Endodermal cell (in vitro differentiated cells): ENCODE measurements at places on chromosomes 4 and X. TPM values are rescaled to one million over a fixed set of nuclear protein-coding genes. Genes with fewer than 3 reads are reported as not detected.

The NDUFC1 gene
- 53.6 to 77.8 TPM (median 64.5 TPM) in 3 replicates for total RNA-seq

The XPNPEP2 gene
- 0.20 TPM in 1 of 2 replicates, not detected in the other for total RNA-seq

The NUDT6 gene
- 3.4 to 11.6 TPM (median 10.3 TPM) in 3 replicates for total RNA-seq

The CLDN24 gene
- not detected in 3 replicates for total RNA-seq

The CXCL13 gene
- not detected in 2 replicates for total RNA-seq

The MAGEA10 gene
- total RNA-seq: not detected in 2 replicates

The TECRL gene
- not detected in 3 replicates for total RNA-seq

GRCh38 chr4:8238515-8239053, 31.0 kb upstream of the HTRA3 start:
- peak; percentile 87 for DNase-seq
- no peak overlapping the region for H3K4me3 ChIP-seq
- no peaks in the 10 kb centered on the region for H3K27me3 ChIP-seq
- H3K4me1 ChIP-seq: peaks cover 6% of the 10 kb centered on the region

- no peaks in the 10 kb centered on the region for H3K4me1 ChIP-seq
- no peaks in the 10 kb centered on the region for H3K36me3 ChIP-seq
- no peak for DNase-seq
- H3K27ac ChIP-seq: no peak overlapping the region
Observed at GRCh38 chrX:129714581-129714980, 24.2 kb upstream of the XPNPEP2 start.

DNA sequence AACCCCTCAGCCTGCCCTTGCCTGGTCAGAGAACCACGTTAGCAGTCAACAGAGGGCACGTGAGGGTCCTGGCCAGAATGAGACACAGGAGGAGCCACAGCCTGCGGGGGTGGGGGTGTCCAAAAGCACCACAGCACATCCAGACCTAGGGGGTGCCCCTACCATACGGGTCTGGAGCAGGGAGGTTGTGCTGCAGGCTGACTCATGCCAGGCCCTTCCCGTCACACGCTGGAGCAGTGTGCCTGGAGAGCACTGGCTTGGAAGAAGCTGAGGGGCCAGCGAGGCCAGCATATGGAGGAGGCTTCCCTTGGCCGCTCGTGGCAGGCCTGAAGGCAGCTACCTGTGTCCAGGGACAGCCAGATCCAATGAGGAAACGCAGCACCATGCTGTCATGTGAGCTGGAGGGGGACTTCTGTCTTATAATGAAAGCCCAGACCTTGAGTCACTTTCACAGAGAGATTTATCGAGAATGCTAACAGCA, 1.5 kb upstream of the IRAK1 start:
- no peak overlapping the region for H3K4me3 ChIP-seq
- no peaks in the 10 kb centered on the region for H3K27me3 ChIP-seq
- H3K27ac ChIP-seq: no peak overlapping the region

- no peak overlapping the region for H3K27ac ChIP-seq
- no peak overlapping the region for H3K4me3 ChIP-seq
- H3K27me3 ChIP-seq: no peaks in the 10 kb centered on the region
- DNase-seq: no peak
Observed at GRCh38 chr4:73609706-73610105, 10.5 kb downstream of the RASSF6 start.

- H3K27me3 ChIP-seq: no peaks in the 10 kb centered on the region
- no peak for DNase-seq
- H3K27ac ChIP-seq: no peak overlapping the region
- no peaks in the 10 kb centered on the region for H3K4me1 ChIP-seq
- no peaks in the 10 kb centered on the region for H3K36me3 ChIP-seq
- no peak overlapping the region for H3K4me3 ChIP-seq
Observed at GRCh38 chr4:119070301-119070700, 65.3 kb upstream of the MYOZ2 start.

DNA sequence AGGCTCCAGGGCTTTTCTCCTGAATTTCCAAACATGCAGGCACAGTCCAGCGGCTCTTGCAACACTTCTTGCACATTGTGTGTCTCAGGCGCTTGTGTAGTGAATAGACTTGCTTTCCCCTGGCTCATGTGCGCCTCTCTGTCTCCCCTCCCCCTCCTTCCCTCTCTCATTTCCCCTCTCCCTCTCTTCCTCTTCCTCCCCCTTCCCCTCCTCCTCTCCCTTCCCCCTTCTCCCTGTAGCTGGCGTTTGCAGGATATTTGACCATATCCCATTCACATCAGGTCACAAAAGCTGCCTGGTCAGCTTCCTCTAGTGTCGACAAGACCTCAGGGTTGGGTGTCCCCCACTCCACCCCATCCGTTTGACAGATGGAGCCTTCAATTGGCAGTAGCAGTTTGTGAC, 2.4 kb downstream of the CHST7 start:
- H3K27ac ChIP-seq: no peak overlapping the region
- DNase-seq: no peak
- peaks cover 9% of the 10 kb centered on the region for H3K27me3 ChIP-seq
- no peaks in the 10 kb centered on the region for H3K36me3 ChIP-seq

DNA sequence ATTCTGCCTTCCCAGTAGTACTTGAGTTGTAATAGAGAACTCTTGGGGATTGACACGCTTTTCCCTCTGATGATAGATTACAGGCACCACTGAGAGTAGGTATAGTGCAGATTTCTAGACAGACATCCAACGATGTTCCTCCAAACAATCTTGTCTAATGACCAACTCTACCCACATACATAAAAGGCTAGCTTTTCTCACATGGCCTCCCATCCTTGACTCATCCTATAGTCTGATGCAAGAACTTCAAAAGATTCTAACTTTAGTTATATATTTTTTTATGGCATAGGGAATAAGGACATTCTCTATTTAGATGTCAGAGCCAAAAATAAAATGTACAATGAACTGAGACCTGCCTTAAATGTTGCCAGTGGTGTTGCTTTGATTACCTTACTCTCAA, 60.9 kb downstream of the GLRA2 start:
- no peaks in the 10 kb centered on the region for H3K36me3 ChIP-seq
- no peaks in the 10 kb centered on the region for H3K27me3 ChIP-seq
- H3K27ac ChIP-seq: no peak overlapping the region

GRCh38 chr4:130576218-130576617, 1480.3 kb downstream of the C4orf33 start:
- H3K27ac ChIP-seq: peak overlapping the region; percentile 62
- peaks cover 4% of the 10 kb centered on the region for H3K36me3 ChIP-seq
- H3K4me1 ChIP-seq: peaks cover 20% of the 10 kb centered on the region
- H3K4me3 ChIP-seq: no peak overlapping the region
- no peak for DNase-seq
- H3K27me3 ChIP-seq: no peaks in the 10 kb centered on the region

- DNase-seq: no peak
- no peaks in the 10 kb centered on the region for H3K27me3 ChIP-seq
- H3K27ac ChIP-seq: no peak overlapping the region
- no peaks in the 10 kb centered on the region for H3K36me3 ChIP-seq
Observed at GRCh38 chr4:21688596-21689265, 259.8 kb downstream of the KCNIP4 start.

- no peak for DNase-seq
- H3K4me1 ChIP-seq: no peaks in the 10 kb centered on the region
- no peaks in the 10 kb centered on the region for H3K27me3 ChIP-seq
- no peak overlapping the region for H3K4me3 ChIP-seq
Observed at GRCh38 chrX:125953814-125954213, 212.3 kb downstream of the DCAF12L2 start.

DNA sequence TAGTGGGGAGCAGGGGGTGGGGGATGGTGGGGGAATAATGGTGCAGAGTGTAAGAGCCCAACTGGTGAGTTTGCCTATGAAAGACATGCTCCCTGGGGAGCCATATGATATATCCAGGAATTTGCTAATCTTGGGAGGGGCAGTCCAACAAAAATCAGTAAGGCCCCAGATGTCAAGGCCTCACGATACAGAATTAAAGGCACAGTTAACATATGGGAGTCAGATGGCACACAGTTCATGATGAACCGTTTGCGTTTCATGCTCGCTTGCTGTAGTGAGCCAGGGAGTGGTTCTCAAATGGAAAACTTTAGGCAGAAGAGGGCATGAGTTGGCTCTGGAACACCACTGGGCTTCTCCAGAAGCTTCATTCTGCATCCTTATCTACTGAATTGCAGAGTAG, 33.9 kb upstream of the VCX2 start:
- H3K4me3 ChIP-seq: no peak overlapping the region
- H3K36me3 ChIP-seq: no peaks in the 10 kb centered on the region
- no peak overlapping the region for H3K27ac ChIP-seq
- H3K4me1 ChIP-seq: no peaks in the 10 kb centered on the region
- no peak for DNase-seq

DNA sequence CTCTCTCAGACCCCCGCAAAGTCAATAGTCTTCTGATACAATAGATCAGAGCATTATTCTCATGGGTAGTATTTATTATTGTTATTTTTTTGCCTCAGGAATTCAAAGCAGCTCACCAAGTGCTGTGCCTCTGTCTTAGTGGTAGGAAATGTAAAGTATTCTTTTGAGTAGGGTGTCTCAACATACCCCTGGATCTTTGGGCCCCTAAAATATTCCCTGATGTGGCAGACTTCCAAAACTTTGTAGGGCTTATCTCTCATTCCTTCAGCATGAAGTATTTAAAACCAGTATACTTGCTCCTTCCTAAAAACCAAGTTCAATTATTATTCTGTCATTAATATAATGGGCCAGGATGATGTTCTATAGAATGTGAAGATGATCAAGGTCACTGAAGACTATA, 115.3 kb upstream of the ZNF827 start:
- H3K27ac ChIP-seq: no peak overlapping the region
- no peak for DNase-seq
- H3K36me3 ChIP-seq: no peaks in the 10 kb centered on the region
- H3K27me3 ChIP-seq: no peaks in the 10 kb centered on the region
- H3K4me1 ChIP-seq: no peaks in the 10 kb centered on the region

GRCh38 chr4:82809619-82810018, 11.0 kb upstream of the SCD5 start:
- H3K27ac ChIP-seq: no peak overlapping the region
- H3K4me1 ChIP-seq: no peaks in the 10 kb centered on the region
- H3K36me3 ChIP-seq: no peaks in the 10 kb centered on the region
- no peak overlapping the region for H3K4me3 ChIP-seq

DNA sequence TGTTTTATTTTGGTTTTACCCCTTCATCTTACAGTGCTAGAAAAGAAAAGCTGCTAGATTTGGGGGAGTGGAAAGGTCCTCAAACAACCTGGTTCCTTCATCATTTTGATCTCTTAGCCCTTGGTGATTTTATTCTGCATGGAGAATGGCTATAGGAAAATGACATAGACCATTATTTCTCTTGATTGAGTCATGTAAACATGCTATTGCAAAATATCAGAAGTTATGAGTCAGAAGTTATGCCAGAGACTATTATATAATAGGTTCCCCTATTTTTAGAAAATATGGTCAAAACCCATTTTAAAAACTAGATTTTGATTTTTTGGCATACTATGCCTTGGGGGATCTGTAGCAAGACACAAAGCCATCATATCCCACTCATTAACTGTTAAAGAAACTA, 83.7 kb upstream of the FAM9C start:
- H3K27ac ChIP-seq: no peak overlapping the region
- DNase-seq: no peak
- no peaks in the 10 kb centered on the region for H3K27me3 ChIP-seq
- H3K36me3 ChIP-seq: no peaks in the 10 kb centered on the region

GRCh38 chr4:34732176-34732950, 1512.0 kb downstream of the ARAP2 start:
- DNase-seq: no peak
- no peaks in the 10 kb centered on the region for H3K4me1 ChIP-seq
- H3K36me3 ChIP-seq: no peaks in the 10 kb centered on the region
- no peak overlapping the region for H3K27ac ChIP-seq

GRCh38 chr4:110678517-110679227, 55.8 kb upstream of the PITX2 start:
- H3K27ac ChIP-seq: no peak overlapping the region
- no peak for DNase-seq
- H3K27me3 ChIP-seq: no peaks in the 10 kb centered on the region
- H3K4me1 ChIP-seq: no peaks in the 10 kb centered on the region
- no peak overlapping the region for H3K4me3 ChIP-seq

DNA sequence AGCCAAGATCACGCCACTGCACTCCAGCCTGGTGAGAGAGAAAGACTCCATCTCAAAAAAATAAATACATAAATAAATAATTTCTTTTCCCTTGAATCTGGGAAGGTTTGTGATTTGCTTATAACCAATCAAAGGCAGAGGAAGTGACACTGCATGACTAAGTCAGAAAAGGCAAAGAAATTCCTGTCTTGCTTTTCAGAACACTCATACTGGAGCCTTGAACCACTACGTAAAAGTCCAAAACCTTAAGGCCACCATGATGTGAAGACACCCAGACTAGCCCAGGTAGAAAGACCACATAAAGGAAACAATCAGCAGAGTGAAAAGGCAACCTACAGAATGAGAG, 36.6 kb downstream of the TMEM156 start:
- no peaks in the 10 kb centered on the region for H3K36me3 ChIP-seq
- no peak overlapping the region for H3K4me3 ChIP-seq
- no peaks in the 10 kb centered on the region for H3K27me3 ChIP-seq
- H3K4me1 ChIP-seq: no peaks in the 10 kb centered on the region
- no peak for DNase-seq
- no peak overlapping the region for H3K27ac ChIP-seq

GRCh38 chrX:18377796-18378195, 23.3 kb upstream of the SCML2 start:
- H3K36me3 ChIP-seq: no peaks in the 10 kb centered on the region
- no peak overlapping the region for H3K27ac ChIP-seq
- H3K4me1 ChIP-seq: no peaks in the 10 kb centered on the region
- peak; percentile 75 for DNase-seq

GRCh38 chr4:158285429-158286216, 75.3 kb downstream of the TMEM144 start:
- no peak overlapping the region for H3K4me3 ChIP-seq
- no peaks in the 10 kb centered on the region for H3K36me3 ChIP-seq
- no peak for DNase-seq
- H3K4me1 ChIP-seq: no peaks in the 10 kb centered on the region
